Adipocyte (in vitro differentiated cells): ENCODE measurements at places on chromosomes 2 and 18.

DNA sequence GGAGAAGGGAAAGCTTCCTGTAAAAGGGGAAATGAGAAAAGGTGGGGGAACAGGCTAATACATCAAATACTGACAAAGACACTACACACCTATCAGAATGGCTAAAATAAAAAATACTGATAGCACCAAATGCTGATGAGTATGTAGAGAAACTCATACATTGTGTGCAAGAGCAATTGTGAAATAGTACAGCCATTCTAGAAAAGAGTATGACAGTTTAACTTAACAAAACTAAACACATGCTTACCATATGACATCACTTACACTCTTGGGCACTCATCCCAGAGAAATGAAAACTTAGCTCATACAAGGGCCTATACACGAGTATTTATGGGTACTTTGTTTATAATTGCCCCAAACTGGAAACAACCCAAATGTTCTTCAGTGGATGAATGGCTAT, 53.4 kb downstream of the ZNF638 start:
- peak; percentile 80 for DNase-seq

- DNase-seq: peak; percentile 55
Measured at GRCh38 chr2:234032279-234032856, 18.1 kb upstream of the SPP2 start.

GRCh38 chr2:86238354-86238753, 39.1 kb downstream of the MRPL35 start:
- DNase-seq: no peak

DNA sequence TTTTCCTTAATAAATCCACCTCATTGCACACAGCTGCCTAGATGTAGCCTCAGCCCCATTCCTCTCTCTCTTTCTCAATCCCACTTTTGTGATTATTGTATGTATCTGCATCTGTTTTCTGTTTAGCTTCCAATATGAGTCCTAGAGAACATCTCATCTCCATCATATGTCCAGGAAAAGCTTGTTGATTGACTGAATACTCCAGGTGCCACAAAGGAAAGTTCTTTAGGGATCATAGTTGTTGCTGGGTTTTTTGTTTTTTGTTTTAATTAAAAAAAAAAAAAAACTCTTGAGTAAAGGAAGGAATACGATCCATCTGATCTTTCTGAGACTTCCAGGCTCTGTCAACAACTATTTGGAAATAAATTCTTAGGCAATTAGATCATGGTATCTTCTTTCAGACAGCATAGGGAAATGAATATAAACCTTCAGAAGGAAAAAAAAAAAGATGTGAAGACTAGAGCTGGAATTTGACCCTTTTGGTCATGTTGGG, 42.5 kb downstream of the KIAA2012 start:
- peak; percentile 88 for DNase-seq

- DNase-seq: no peak
Measured at GRCh38 chr2:178874529-178875240, 67.5 kb upstream of the TTN start.

DNA sequence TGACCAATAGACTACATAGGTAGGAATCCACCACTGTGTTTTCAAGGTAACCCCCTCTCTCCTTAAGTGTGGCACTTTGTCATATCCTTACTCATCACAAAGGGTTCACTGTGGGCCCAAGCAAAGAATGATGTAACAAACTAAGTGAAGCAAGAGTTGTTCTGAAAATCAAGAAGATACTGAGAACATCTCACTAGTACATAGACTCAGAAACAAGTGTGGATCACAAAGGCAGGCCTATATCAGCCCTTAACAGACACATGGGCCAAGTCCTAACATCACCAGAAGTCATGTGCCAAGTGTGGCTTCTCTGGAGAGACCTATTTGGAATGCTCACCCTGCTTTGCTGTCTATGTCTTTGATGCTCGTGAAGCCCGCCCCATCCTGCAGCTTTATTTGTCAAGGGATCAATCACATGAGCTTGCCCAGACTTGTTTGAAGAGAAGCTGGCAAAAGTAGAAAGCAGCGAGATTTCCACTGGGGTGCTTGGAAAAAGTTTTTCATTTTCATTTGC, 131.2 kb upstream of the TTC39C start:
- DNase-seq: no peak

DNA sequence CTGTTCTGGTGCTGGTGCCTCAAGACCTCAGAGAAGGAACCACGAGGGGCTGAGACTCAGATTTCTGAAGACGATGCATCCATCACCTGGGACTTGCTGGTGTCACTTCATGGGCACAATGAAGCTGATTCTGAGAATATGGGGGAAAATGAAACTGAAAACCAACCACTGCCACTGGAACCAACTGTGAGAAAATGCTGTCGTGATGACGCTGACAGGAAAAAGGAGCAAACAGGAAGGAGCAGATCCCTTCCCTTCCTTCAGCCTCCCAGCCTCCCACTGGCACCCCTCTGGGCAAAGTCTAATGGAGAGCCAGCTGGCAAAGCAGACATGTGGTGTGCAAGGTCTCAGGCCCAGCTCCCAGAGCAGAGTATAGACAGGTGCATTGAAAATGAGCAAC, 109.7 kb downstream of the FOXI3 start:
- DNase-seq: no peak

GRCh38 chr2:232476045-232476444, 11.6 kb downstream of the ECEL1 start:
- DNase-seq: no peak

DNA sequence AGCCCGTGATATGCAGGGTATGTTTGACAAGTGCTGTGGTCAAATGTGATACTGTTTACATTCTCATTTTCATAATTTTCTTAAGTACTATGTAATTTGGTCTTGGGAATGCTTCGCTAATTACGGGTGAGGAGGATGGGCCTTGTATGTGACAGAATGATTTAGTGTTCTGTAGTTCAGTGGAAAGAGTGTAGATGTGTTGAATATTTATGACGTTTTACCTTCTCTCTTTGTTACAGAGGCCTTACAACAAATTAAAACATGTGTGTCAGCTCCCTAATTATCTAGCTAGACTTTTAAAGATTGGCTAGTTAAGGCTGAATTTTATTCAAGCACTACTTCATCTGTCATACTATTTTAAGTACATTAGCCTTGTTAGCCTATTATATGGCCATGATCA, 10.6 kb upstream of the CHRNA1 start:
- no peak for DNase-seq

DNA sequence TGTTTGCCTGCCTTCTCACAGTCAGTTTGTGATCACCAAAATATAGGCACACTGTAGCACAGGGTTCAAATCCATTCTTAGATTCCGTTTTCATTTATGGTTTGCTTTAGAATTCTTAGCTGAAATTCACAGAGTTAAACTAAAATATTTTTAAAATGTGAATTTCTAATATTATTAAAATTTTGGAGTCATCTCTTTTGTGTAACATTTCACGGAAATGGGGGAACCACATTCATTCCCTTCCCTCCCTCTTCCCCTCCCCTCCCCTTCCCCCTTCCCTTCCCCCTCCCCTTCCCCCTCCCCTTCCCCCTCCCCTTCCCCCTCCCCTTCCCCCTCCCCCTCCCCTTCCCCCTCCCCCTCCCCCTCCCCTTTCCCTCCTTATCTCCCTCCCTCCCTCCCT, 11.4 kb upstream of the LDAH start:
- DNase-seq: no peak

- peak; percentile 86 for DNase-seq
Measured at GRCh38 chr2:171878481-171878993, 15.5 kb downstream of the SLC25A12 start.

- DNase-seq: peak; percentile 58
Measured at GRCh38 chr2:85583667-85584353, 421 bp upstream of the VAMP5 start.

GRCh38 chr18:75213611-75214331, 3.2 kb downstream of the TSHZ1 start:
- DNase-seq: peak; percentile 47

- DNase-seq: no peak
Measured at GRCh38 chr2:176595986-176596385, 326.7 kb downstream of the MTX2 start.

DNA sequence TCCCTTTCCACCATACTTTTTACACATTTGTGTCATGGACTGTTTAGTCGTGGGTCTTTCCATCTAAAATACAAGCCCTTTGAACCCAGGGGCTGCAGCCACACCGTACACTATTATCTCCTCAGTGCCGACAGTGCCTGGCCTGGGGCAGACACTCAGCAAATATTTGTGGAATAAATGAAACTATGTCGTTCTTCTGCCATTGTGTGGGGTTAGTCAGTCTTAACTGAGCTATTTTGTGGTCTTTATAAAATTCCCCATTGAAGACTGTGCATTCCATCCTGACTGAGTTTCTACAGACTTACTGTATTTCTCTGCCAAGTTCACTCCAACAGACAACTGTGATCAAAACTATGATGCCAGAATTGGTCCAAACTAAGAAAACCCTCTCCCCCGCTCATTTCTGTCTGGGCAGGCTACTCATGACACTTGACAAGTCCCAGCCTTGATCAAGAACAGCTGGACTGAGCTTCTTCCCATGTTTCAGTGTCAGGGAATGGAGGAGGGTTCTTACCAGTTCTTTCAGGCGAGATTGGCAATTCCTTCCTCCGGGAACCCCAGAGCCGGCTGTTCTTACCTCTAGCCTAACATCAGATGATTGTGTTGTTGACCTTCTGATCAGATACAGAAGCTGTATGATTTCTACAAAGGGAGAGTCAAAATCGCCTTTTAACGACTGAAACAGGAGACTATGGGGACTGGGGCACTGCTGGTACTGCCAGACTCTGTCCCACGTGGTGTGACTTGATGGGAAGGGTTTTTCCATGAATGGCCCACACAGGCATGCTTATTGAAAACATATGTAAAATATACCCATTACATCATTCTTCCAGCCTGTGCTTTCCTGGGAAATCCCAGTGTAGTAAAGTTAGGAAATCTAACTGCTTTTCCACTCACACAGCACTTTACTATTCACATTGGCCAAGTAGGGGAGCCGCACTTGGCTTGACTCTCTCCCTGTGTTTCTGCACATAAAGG, 77.4 kb upstream of the NPAS2 start:
- DNase-seq: peak; percentile 97

DNA sequence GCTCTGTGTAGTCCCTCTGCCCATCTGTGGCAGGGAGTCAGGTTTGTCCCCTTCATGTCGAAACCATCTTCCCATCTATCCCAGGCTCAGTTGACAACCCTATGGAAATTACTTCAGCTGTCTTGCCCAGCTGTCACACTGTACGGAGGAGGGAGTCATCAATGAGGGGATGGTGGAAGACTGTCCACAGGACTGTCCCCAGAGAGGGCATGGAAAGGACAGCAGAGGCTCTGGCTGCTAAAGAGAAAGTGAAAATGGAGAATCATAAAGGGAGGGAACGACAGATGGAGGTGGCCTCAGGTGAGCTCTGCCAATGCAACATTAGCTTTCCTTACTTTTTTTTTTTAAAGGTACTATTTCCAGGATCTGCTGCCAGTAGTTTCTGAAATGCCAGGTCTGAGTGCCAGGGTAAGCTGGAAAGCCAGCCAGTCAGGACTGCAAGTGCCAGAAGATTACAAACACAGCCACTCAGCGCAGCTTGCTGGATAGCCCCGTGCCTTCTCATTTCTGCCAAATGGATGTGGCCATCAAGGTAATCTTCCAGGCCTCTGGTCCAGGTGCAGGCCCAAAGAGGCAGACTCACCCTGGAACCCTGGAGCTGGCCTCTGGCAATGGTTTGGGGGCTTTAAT, 192.8 kb downstream of the AGPS start:
- no peak for DNase-seq

DNA sequence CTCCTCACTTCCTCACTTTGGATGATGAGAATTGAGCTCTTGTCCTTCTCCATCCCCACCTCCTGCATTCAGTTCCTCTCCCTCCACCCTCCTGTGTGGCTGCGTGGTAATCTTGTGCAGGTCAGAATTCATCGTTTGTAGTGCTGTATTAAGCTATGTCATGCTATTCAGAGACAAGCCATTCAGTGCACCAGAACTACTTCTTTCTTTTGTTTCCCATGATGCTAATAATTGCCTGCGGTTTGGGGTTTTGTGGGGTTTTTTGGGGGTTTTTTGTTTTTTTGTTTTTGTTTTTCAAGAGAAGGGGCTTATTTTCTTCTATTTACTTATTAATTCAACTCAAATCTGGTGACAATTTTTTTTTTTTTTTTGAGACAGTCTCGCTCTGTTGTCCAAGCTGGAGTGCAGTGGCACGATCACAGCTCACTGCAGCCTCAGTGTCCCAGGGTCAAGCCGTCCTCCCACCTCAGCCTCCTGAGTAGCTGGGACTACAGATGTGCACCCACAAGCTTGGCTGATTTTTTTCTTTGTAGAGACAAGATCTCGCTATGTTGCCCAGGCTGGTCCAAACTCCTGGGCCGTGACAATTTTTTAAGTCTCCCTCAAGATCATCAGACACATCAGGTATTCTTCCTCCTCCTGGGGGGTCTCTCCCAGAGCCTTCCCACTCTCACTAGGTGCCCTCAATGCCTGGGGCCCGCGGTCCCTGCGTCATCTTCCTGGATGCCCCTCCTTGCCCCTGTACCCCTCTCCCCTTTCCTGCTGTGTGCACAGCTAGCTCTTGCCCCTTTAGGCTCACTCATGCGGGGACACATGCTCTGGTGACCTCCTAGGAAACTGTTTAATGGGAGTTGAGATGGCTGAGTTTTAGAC, 37.8 kb downstream of the MAL start:
- no peak for DNase-seq

DNA sequence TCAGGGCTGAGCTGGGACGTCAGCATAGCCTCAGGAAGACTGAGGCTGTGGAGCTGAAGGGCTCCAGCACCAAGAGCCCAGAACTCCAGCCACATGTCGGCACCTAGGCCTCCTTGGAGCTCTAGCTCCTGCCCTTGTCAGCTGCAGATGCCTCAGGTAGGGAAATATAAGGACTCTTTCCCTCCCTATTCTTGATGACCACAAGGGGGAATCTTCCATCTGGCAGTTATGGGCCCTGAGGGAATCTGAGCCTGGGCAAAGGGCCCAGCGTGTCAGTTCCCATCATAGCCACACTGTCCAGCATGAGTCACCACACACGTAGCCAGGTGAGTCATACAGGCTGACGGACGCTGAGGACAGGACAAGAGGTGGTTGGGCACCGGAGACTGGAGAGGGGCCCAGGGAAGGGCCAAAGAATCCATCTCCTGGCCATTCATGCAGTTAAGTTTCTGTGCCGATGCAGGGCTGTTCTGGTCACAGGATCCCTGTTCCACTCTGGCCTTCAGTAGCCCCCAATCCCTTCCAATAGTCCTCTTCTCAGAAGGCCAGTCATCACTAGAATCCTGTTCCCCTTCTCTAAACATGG, 1.8 kb downstream of the MPV17 start:
- DNase-seq: peak; percentile 92

GRCh38 chr18:70082430-70082829, 123.1 kb downstream of the RTTN start:
- DNase-seq: no peak

GRCh38 chr2:119838179-119838578, 78.5 kb downstream of the PTPN4 start:
- DNase-seq: no peak

GRCh38 chr2:38079116-38080052, 3.4 kb upstream of the CYP1B1 start:
- DNase-seq: no peak
